AG20443 (cell line): ENCODE measurements at places on chromosomes 4 and X.

- DNase-seq = no peak
Measured at GRCh38 chrX:37776987-37777325, 2.9 kb upstream of the CYBB start.

DNA sequence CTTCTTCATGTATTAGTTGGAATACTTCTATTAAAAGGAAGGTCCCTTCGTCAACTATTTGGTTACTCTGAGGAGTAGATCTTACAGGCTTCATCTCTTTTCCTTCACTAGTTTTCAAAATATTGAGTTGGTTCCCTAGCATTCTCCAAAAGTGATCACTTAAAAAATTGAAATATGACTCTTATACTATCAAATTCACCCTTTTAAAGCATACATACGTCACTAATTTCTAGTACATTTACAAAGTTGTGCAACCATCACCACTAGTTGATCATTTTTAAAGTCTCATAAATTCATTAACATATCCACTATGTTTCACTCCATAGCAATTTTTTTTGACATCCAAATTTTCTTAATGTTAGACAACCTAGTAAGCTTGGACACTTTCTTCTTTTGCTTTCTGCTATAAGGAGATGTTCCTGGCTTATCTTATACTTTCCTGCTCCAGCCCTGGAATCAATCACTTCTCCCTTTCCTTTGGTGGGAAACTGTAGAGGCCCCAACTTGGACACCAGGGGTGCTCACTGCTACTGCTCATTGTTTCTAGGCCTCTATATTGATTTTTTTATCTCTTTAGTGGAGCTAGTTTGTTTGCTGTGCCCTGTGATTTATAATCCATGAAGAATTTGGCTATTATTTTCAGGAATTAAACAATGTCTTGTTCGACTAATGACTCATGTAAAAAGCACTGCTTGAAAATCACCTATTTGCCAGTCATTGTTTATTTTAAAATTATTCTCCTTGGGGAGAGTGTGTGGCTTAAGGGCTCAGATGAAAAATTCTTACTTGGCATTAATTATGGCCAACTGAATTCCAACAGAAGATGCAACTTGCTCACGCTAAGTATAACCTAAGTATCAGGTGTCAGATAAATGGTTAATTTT is 4.0 kb upstream of the ZFX start:
- DNase-seq = peak; percentile 12

DNA sequence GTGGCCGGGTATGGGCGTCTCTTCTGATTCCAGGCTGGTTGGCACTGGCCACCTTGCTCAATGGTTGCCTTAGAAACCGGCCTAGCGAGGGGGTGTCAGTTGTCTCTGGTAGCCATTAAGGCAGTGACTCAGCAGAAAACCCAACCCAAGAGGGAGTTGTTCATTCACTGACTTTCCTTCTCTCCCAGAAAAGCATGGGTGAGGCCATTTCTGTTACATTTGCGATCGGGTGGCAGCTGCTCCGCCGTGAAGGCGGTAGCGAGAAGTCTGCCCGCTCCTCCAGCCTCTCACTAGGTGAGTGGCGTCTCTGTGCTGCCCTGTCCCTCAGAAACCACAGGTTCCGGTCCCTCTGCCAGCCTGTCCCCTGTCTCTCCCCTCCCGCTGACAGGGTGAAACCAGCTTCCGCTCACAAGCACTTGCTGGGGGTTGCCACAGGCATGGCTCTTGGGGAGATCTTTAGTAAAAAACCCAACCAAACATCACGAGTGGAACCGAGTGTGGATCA is 17.4 kb downstream of the IRAK1 start:
- peak; percentile 85 for DNase-seq

GRCh38 chr4:67546004-67546356 is 677 bp upstream of the CENPC start:
- DNase-seq = no peak

GRCh38 chr4:184647266-184648053 is 1.8 kb downstream of the CASP3 start:
- DNase-seq = no peak

DNA sequence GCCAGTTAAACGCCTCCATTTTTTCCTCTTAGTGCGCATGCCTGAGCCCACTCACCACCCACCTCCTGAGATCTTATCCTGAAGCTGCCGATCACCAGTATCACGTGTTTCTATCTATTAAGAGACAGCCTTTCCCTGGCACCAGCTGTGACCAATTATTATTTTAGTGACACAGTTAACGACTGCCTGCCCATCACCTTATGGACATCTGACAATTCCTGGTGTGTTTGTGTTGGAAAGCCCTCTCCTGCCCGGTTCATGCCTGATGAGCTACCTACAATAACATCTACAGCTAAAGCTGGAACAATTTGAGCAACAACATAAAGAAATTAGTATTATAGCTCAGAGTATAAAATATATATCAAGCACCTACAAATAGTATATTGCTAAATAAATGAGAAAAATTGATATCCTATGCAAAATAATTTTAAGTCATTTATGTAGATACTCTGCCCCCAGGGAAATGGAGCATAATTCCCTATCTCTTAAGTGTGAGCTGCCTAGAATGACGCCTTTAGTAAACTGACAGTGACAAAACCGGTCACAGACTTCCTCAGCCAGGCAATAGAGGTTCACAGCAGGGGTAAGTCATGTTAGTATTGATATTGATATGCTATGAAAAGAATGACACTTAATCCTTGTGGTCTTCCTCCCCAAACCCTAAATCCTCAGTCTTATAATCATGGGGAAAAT is 862.2 kb downstream of the TRAM1L1 start:
- DNase-seq = no peak

- no peak for DNase-seq
Measured at GRCh38 chrX:129845616-129846190, 2.0 kb upstream of the ZDHHC9 start.

DNA sequence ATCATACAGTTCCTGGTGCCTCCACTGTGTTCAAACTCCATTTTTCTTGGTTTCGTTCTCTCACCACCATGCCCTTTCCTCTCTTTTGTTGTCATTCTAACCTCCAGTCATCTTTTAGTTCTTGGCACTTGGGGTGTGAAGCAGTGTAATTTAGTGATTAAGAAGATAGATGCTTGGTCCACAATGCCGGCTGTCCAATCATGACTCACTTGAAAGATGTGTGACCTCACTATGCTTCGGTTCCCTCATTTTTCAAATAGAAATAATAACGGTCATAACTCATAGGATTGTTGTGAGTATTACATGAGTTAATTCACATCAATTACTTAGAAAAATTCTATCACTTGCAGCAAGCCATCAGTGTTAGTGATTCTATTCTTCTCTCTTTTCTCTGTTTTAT is 327.8 kb downstream of the ADGRL3 start:
- no peak for DNase-seq

- DNase-seq = no peak
Measured at GRCh38 chr4:183266371-183266770, 53.7 kb downstream of the CLDN22 start.
